ENCODE measurements at places on chromosomes 13 and 19.

GRCh38 chr13:46207828-46208227 lies 3.9 kb upstream of the LRRC63 start:
- DNase-seq, result no peak

GRCh38 chr13:75761369-75761768 lies 125.2 kb downstream of the LMO7 start:
- DNase-seq, result peak; percentile 18

DNA sequence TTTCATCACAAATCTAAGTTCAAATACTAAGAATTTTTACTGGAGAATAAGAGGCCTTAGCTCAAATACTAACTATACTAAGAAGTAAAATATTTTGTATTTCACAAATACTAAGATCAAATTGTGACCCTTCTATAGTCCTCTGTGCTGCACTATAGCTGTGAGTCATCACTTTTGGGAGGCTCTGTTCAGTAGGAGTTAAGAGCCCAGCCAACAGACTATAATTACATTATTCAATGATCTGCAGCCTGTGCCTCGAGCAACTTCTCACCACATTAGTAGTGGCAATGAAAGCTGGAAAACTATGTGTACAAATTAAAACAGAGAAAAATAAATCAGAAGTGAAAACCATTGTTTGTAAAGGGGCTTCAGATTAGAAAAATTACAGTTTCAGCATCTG lies 147.3 kb upstream of the GPC6 start:
- no peak for DNase-seq

- no peak for DNase-seq
Observed at GRCh38 chr13:29948244-29948643, 97.8 kb upstream of the UBL3 start.
